ENCODE measurements at places on chromosomes 16 and 17. TPM values are rescaled to one million over a fixed set of nuclear protein-coding genes. Genes with fewer than 3 reads are reported as not detected.

Gene ATP2C2
- total RNA-seq, result 2.2 TPM

DNA sequence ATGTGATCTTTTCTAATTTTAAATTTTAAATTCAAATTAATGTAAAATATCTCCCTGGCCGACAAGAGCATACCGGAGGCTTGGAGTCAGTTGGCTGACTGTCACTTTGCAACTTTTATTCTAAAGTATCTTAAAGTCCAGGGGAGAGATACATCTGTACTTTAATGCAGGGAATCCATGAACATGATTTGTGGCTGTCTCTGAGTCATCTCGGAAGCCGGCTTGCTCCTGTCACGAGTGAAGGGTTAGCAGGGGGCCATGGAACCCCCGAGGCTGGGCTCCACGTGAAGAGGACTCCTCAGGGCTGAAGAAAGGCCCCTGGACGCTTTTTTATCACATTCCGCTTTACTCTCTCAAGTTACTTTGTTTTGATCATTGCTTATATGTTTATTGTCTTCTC is 13.3 kb downstream of the TVP23A start:
- no peak for DNase-seq

DNA sequence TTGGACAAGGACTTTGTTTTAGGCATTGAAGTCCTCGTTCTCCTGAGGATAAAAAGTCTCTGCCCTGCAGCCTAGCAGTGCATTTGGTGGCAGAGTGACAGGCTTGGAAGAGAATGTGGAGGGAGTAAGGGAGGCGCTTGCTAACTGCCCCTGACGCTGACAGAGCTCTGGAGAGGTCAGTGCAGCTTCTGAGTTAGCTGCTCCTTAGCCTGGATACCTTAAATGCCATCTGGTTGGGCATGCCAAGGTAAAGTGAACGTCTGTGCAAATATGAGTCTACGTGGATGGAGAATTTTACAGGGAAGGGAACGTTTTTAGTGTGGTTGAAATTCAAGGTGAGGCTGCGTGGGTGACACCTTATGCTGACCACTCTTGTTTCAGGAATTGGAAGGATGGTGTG is 44.4 kb downstream of the SEC14L1 start:
- peak; percentile 61 for DNase-seq

DNA sequence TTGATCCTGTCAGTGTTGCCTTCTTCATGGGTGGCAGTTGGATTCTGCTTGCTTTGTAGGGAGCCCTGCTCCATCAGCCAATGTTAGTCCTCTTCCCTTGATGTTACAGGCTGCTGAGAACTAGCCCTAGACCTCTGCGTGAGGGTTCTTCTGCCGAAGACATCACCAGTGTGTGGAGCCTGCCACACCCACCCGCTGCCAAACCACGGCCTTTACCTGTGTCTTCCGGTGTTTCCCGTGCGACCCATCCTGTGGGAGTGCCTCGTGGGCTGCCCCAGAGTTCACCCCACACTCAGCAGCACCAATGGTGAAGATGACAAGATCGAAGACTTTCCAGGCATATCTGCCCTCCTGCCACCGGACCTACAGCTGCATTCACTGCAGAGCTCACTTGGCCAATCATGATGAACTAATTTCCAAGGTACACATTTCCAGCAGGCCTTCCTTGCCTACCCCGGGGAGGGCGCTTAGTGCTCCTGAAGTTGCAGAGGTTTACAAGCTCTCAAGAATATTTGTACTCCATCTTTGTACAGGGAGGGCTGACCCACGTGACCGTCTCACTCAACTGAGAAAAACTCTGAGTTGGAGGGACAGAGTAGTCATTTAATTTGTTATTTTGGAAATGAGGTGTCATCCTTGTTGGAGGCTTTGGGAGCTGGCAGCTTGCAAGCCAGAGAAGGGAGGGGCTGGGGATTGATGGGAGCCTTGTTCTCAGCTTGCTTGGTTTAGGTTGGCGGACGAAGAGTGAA is 21.8 kb downstream of the YPEL2 start:
- DNase-seq, result no peak

DNA sequence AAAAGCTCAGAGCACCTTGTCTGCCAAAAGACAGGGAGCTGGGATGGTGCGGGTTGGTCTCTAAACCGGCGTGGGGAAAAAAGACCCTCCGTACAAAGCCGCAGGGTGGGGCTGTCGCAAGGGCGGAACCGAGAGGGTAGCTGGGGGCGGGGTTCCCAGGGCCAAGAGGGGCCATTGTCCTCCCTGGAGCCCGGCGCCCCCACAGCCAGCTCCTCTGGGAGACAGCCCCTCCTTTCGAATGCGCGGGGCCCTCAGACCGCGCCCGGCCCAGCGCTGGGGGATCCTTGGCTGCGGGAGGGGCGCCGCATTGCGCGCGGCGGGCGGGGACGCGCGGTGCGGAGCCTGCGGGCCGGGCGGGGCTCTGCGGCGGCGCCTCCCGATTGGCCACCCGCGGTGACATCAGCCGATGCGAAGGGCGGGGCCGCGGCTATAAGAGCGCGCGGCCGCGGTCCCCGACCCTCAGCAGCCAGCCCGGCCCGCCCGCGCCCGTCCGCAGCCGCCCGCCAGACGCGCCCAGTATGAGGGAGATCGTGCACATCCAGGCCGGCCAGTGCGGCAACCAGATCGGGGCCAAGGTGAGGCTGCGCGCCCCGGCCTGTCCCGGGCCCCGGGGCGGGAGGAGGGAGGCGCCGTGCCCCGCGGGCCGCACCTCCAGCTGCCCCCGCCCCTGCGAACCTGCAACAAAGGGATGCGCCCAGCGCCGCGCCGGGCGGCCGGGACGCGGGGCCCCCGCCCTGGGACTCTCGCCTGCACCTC is at the start of gene TUBB3:
Gene TUBB3, plus strand, starts transcription at position 459 of the 756 bp plus-strand sequence. Its CDS starts 60 bp downstream, at position 519.
- peak; percentile 87 for DNase-seq

Gene KCNJ2
- total RNA-seq, result 4.4 TPM

GRCh38 chr17:82838386-82839063 is 1.3 kb downstream of the ZNF750 start:
- DNase-seq, result no peak

DNA sequence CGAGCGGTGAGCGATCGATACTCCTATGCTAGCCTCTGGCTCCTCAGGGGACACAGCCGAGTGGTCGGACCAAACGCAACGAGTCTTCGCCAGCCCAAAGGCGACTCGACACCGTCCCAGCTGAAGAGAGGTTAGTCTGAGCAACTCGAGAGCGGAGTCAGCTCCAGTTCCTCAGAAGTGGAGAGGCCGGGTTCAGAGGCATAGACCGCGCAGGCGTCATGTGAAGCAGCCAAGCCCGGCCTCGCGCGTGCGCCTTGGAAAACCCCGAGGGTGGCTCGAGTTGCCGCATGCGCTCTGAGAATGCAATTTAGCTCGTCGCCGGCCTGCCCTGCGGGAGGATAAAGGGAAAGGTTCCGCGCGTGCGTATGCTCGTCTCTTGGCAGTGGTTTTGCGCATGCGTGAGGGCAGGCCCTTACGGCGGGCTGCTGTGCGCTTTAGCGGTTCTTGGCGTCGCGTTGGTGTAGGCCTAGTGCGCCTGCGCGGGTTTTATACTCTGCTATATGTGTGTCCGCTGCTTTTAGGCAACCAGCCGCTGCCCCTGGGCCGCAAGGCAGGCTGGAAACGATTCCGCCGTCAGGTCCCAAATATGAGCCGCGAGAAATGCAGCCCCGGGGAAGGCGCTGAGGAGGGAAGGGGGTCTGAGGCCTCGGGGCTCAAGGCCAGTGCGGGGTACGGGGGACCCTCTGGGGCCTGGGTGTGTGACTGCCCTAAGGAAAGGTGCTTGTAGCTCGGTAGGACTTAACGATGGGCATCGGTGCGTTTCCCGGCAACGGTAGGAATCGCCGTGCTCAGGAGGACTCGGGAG is at the start of gene KDM8:
Gene KDM8, plus strand, starts transcription at position 20 of the 805 bp plus-strand sequence. CDS start 6,598 bp downstream, outside the sequence.
- DNase-seq, result peak; percentile 100

DNA sequence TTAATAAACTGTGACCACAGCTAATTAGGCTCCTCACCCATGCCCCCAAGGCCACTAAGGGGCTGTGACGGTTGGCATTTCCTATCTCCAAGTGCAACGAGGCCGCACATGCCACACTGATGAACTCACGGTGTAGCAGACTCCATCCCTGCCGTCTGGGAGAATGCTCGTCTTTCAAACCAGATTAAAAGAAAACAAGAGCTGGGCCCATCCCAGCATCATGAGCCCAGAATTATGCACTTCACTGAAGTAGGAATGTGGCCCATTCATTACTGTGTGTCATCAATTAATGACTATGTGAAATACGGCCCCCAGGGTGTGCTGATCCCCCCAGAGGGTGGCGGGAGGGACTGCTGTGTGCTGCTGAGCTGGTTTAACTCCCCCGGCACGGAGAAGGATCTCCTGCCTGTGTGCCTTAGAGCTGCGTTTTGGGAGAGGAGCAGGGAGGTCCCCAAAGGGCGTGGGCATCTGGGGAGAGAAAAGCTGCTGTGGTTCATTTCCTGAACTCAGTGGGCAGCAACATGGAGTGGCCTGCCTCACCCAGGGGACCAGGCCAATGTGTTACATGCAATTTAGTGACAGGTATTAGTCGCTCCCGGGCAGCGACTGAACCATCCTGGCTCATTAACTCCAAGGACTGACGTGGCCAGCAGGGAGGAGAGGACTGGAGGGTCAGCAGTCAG is 194.5 kb downstream of the FOXL1 start:
- DNase-seq, result peak; percentile 96

Data from kidney (tissue), 22 donors.